Stimulated activated CD4-positive, alpha-beta T cell treated with anti-CD3 and anti-CD28 coated beads, Interleukin-1b, Interleukin-23, amount 100 ng/mL, for 1 hour (primary cell): ENCODE measurements at places on chromosomes 7 and 10.

DNA sequence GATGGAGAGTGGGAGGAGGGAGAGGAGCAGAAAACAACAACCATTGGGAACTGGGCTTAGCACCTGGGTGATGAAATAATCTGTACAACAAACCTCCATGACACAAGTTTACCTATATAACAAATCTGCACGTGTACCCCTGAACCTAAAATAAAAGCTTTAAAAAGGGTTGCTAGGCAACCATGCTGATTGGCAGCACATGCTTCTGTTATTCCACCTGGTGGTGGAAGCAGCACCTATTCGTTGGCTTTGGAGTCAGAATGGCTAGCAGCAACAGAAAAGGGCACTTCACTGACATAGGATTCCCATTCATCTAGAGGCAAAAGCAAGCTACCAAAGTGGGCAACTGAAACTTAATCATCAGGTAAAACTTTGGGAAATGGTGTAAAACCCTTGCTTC lies 57.1 kb downstream of the RELN start:
- no peak for DNase-seq

DNA sequence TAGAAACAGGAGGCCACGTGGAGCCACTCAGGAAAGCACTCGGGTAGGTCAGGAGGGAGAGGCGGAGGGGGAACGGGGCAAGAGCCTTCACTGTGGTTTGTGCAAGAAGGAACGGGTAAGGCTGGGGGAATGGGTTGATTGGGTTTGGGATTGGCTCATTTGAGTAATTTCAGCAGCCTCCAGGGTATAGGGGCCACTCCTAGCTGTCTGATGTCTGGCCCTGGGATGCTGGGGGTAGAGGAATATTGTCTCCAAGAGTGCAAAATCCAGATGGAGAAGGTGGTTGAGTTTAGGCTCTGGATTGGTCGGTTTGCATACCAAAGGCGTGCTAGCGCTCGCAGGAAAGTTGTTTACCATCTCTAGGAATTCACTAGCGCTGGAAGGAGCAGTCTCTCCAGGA lies 47.2 kb downstream of the MYL10 start:
- no peak for DNase-seq

DNA sequence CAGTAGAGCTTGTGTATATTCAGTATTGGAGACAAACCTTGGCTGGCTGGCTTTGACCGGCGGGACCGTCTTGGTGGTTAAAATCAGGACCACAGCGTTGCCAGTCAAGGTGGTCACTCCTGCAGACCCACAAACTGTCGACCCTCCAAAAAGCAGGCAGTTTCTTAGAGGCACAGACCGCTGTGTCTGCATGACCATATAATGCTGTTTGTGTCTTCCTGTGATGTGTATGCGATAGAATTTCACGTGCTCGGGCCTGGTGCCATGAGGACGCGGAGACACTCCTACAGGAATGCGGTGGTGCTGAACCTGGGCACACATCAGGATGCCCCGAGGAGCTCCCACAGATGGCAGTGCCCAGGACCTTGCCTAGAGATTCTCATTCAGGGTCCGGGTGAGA lies 34.8 kb downstream of the BNIP3 start:
- no peak for DNase-seq

GRCh38 chr7:1818575-1819258 lies 148.6 kb downstream of the ELFN1 start:
- DNase-seq: no peak

- DNase-seq: no peak
Measured at GRCh38 chr10:13775786-13776775, 189.3 kb downstream of the PRPF18 start.

DNA sequence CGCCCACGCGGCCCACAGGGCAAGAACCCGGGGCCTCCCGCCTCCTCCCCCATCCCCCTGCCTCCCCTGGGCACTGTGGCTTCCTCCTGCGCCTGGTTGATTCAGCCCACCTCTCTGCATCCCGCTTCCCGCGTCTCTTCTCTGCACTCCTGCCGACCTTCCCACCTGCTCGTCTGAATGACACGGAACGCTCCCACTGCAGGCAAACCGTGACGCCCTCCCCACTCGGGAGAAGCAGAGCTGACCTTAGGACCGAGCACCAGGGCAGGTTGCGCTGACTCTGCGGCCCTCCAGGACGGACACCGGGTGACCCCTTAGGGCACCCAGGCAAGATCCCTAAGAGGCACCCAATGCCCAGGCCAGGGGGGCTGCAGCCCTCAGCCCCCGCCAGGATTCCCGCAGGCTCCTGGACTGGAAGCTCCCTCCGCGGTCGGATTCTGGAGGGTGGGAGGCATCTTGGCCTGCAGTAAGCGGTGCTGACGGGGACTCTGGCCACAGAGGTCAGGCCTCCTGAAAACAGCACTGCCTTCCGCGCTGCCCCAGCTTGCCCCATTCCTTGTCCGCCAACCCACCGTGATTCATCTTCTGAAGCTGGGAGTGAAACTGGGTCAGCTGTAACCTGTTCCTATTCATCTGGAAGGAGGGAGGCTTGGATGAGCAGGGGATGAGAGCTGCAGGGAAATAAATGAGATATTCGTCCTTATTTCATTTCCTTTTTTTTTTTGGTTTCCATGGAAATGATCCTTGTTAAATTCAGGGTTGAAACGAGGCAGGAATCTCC lies 990 bp downstream of the CALML3 start:
- no peak for DNase-seq

- no peak for DNase-seq
Measured at GRCh38 chr10:17236468-17237148, 8.6 kb downstream of the VIM start.

DNA sequence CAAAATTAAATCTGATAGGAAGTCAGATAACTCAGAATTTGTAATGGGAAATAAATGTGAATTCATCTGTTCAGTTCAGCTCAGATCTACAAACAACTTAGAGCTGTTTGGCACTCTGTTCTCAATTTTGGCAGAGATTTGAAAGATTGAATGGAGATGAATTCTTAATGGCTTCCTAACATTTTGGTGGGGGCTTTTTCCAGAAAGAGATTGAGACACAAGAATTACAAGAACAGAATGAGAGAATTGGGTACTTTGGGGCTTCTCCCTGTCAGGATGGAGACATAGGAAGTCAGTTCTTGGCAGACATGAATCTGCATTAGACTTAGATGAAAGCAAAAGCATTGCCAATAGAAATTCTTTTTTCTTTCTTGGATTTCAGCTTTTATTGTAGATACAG lies 39.0 kb upstream of the PTPRZ1 start:
- DNase-seq: no peak

GRCh38 chr7:51121931-51122425 lies 194.6 kb downstream of the COBL start:
- DNase-seq: no peak

- no peak for DNase-seq
Measured at GRCh38 chr10:36220151-36220550, 578.1 kb upstream of the FZD8 start.

- DNase-seq: no peak
Measured at GRCh38 chr10:84114088-84114667, 25.1 kb upstream of the GHITM start.

GRCh38 chr10:104099269-104099668 lies 13.6 kb upstream of the COL17A1 start:
- no peak for DNase-seq

- peak; percentile 20 for DNase-seq
Measured at GRCh38 chr7:43758822-43759683, 573 bp downstream of the BLVRA start.

DNA sequence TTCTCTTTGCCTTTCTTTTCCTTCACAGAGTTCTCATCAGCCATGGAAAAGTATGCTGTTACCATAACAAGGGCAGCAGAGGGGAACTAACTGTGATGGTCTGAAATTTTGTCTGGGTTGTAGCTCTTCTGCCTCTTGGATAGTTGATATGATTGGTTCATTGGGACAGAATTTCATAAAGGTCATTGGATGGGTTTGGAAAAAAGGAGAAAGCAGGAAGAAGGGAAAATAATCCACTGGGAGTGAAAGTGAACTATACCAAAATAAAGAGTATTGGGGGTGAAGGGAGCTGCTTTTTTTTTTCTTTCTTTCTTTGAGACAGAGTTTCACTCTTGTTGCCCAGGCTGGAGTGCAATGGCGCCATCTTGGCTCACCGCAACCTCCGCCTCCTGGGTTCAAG lies 5.8 kb downstream of the EIF4EBP2 start:
- DNase-seq: no peak

DNA sequence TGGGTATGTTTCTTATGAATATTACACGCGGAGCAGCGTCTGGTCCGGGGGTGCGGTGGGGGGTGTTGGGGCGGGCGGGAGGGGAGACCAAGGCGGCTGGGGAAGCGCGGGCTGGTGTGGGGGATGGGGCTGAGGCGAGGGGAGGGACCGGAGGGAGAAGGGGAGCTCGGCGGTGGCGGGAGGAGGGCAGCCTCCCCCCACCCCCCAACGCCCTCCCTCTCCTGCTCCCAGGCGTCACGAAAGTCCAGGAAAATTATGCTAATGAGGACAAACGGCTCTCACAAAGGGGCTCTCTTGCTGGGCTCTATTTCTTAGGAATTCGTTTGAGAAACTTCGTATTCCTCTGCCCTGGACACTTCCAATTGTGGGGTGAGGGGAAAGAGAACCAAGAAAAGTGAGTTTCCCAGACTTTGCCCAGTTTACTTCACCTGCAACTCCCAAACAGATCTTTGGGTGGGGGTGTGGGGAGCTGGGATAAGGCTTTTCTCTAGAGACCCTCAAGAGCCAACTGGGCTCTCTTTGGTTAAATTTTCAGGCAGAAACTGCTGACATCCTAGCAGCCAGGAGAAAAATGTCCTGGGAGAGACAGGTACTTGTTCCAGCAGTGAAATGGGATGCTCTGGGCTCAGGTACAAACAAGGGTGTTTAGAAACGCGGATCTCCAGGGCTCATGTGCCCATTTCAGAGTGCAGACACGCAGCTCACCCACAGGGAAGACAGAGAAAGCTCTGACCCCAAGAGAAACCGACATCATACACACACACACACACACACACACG lies 11.7 kb upstream of the HOXA2 start:
- no peak for DNase-seq

DNA sequence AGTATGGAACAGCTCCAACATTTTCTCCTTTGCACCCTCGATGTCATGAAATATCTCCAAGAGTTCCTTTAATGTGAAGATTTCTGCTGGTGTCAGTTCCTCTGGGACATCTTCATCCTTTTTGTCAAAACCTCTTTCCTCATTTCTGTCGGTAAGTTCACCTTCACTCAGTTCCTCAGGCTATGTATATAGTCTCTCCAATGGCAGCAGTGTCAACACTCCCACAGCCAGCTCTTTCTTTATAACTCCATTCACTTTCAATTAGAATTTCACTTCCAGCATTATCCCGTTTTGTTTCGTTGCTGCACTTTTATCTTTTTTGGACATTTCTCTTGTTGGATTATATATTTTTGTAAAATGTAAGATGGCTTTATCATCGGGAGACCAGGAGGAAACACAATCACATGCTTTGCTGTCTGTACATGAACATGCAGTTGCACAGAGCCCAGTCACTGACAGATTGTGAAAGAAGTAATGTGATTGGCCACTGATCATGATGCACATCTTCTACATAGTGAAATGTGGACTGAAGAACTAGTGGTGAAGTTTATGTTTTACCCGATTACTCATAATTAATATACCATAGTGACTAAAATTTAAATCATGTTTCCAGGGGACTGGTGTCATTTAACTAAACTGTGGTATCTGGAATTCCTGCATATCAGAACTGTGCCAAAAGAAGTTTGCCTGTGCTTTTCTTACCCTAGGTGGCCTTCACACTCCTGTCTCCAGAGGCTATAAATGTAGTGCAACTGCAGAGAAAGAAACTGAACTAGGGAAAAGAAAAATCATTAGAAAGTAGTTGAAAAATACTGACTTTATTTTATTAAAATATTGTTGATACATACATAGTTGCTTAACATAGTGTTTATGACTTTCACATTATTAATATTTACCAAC lies 289.6 kb downstream of the PPP1R3A start:
- DNase-seq: no peak

DNA sequence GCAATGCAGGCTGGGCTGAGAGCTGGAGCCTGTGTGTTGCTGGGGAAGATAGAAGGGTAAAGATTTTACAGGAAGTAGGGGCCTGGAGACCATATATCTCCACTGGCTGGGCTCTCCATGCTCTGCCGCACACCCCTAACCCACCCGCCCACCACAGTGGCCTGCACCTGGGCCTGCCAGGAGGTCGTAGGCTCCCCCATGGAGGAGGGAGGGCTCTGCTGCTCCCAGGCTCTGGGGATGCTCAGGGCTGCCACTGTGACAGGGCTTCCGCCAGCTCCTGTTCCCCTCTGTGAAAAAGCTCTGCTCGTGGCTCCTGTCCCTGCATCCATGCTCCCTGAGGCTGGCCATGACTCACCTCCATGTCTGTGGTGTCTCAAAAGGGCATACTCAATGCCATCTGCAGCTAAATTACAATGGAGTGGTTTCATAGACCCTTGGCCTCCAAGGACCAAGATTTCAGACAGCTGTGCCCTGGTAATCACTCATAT lies 106.0 kb downstream of the CXCL12 start:
- DNase-seq: no peak

DNA sequence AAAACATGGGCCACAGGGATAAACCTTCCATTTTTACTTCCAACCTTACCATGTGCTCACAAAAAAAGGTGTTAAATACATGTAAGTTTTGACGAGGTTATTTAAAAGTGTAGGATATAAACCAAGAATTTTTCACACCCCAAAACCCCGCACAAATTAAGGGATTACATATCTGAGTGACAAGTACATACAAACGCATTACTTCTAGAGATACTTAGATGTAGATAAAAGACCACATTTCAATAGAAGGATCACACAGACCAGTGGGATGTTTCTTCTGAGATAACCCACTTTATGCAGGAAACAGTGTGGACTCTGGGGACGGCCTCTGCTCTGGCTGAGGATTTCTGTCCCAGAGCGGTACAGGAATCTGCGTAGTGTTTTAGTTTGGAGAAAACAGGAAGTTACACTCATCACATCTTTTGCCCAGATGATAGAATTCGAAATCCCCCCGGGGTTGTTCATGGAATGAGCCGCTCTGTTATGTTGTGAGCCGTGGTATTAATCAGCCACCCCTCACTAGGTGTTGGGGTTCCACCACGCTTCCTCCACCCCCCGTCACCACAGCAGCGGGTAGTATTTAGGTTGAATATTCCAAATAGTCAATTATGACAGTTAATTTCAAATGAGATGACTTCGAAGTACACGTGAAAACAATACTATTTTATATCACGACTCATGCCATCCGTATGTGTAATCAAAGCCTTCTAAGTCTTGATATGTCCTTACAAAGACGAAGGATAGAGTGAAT lies 1.3 kb upstream of the CUL1 start:
- DNase-seq: no peak

- no peak for DNase-seq
Measured at GRCh38 chr7:46603296-46603752, 682.3 kb upstream of the IGFBP3 start.

DNA sequence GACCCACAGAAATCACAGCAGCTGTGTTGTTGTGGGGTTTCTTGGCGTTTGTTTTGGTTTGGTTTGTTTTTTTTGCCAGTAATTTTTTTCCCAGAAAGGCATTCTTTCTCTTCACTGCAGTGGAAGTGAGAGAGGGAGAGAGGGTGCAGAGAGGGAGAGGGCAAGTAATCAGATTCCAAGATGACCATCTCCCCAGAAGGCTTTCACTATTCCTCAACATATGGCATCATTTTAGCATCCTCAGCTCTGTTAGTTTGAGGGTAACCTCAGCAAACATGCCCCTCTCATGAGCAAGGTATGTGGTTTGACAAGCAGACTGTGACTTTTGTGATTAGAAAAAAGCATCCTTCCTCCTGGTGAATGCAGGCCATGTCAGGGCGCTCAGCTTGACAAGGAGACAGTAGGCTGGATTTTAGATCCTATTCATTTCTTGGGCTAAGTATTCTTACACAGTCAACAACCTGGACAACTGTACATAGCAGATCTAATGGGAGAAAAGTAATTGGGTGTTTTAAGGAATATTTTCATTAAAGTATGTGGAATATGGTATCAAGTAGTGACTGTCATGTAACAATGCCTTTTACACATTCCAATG lies 86.3 kb upstream of the PIK3CG start:
- no peak for DNase-seq
